Astrocyte (in vitro differentiated cells and primary cell): ENCODE measurements at places on chromosomes 3 and 15. TPM values are rescaled to one million over a fixed set of nuclear protein-coding genes. Genes with fewer than 3 reads are reported as not detected.

Gene CHRNA5
- 1.5 and 2.5 TPM in 2 replicates for total RNA-seq

Gene GOLGA8S
- 0.14 and 0.26 TPM in 2 replicates for total RNA-seq

Gene GOLGA6L10
- 0.12 and 0.30 TPM in 2 replicates for total RNA-seq

Gene AGBL1
- total RNA-seq = not detected in 2 replicates

DNA sequence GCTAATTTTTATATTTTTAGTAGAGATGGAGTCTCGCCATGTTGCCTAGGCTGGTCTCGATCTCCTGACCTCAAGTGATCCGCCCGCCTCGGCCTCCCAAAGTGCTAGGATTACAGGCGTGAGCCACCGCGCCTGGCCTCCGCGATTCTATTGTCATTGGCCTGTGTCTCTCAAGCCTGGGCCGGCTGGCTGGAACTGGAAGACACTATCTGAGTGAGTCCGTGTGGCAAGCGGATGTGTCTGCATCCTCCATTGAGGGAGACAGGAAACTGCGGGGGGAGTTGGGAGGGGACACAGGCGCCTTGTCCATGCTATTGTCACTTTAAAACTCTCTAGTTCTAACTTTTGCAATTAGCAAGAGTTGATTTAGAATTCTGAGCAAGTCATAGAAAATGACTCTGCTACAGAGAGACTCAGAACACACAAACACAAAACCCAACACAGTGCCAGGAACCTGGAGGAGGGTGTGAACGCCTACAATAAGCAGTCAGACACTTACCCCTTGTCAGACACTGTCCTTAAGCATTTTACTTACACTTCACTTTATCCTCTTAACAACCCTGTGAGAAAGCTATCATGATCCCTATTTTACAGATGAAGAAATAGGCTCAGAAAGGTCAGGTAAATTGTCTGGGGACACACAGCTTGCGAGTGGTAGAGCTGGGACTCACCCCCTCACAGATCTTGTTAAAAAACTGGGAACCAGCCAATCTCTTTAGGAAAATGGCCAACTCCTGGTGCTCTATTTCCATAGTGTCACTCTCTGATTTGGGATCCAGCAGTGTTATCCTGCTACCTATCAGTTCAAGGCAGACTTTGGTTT, 38.7 kb downstream of the ANP32A start:
- H3K36me3 ChIP-seq = peaks cover 36% of the 10 kb centered on the region
- DNase-seq = no peak
- no peaks in the 10 kb centered on the region for H3K27me3 ChIP-seq
- no peak overlapping the region for H3K4me3 ChIP-seq

DNA sequence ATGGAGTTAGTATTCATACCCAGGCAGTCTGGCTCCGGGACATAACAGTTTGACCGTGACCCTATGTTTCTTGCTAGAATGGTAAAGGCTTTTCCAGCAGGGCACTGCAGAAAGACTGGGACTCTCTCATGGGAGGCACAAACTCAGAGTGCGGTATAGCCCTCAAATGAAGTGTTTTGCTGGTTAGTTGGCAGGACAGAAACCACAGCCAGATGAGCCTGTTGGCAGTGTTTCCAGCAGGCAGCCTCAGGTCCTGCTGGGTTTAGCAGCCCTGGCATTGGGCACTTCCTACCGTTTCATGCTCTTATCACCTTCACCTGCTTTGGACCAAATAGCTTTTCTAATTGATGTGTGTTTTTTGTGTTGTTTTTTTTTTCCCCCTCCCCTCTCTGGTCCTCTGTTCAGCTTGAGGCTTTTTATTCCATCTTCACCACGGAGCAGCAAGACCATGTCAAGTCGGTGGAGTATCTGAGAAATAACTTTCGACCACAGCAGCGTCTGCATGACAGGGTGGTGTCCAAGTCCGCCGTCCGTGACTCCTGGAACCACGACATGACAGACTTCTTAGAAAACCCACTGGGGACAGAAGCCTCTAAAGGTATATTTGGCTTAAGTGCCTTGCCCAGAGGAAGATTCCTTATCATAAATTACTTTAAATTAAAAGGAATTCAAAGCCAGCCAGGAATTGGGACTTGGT, 205.6 kb downstream of the FEZF2 start:
- peak; percentile 36 for DNase-seq
- H3K27ac ChIP-seq = no peak overlapping the region
- H3K27me3 ChIP-seq = no peaks in the 10 kb centered on the region
- H3K4me3 ChIP-seq = no peak overlapping the region
- H3K36me3 ChIP-seq = no peaks in the 10 kb centered on the region

- peaks cover 37% of the 10 kb centered on the region for H3K27me3 ChIP-seq
- H3K36me3 ChIP-seq = no peaks in the 10 kb centered on the region
- H3K4me3 ChIP-seq = no peak overlapping the region
- H3K4me1 ChIP-seq = no peaks in the 10 kb centered on the region
- no peak overlapping the region for H3K27ac ChIP-seq
- no peak for DNase-seq
Observed at GRCh38 chr3:195761567-195762248, 40.9 kb downstream of the MUC20 start.

DNA sequence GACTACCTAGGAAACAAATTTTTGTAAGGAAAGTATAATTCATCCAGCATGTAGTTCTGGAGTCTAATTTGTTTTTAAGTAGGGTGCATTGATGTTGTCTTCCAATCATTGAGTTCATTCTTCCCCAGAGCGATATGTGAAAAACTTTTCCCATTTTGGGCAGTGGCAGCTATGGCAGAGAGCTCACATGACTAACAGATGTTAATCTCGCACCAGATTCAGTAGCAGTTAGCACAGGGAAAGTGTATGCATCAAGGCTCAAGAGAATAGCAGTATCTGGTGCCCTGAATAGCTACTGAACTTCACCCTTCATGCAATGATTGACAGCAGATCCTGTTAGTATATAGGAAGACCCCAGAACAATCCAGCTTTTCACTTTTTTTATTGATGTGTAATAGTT, 46.3 kb upstream of the TCAIM start:
- H3K36me3 ChIP-seq = no peaks in the 10 kb centered on the region
- no peak overlapping the region for H3K4me3 ChIP-seq
- H3K27me3 ChIP-seq = no peaks in the 10 kb centered on the region

DNA sequence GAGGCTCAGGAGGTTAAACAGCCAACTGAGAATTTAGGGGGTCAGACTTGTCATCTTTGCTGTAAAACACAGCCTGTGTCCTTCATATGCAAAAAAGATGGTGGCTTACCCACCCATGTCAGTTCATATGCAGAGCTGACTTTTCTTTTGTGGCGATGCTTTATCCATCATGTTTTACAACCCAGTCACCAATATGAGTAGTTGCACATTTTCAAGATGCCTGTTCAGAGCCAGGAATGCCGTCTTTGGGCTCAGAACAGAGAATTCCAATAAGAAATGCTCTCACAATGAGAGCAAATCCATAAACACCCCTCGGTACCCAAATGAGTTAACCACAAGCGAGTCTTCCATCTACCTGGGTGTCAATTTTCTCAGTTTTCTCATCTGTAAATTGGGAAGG, 83.6 kb downstream of the TIGIT start:
- H3K27ac ChIP-seq = no peak overlapping the region
- no peak for DNase-seq
- H3K4me1 ChIP-seq = peaks cover 13% of the 10 kb centered on the region
- no peak overlapping the region for H3K4me3 ChIP-seq

DNA sequence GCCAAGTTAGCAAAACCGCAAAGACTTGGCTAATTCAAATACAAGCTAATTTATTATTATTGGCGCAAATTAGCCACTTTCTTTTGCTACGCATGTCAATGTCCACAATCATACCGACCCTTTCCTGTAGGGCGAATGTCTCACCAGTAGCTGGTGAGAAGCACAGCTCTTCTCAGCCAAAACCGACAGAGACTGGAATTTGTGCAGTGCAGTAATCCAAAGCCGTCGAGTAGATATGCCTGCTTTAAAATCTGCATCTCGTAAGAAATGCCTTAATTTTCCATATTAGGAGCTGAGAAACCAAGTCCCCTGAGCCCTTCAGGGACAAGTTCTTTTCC, 614 bp upstream of the MINDY2 start:
- H3K4me1 ChIP-seq = peaks cover 11% of the 10 kb centered on the region
- no peaks in the 10 kb centered on the region for H3K27me3 ChIP-seq
- H3K4me3 ChIP-seq = peak overlapping the region; percentile 82
- DNase-seq = peak; percentile 94
- H3K27ac ChIP-seq = peak overlapping the region; percentile 88

DNA sequence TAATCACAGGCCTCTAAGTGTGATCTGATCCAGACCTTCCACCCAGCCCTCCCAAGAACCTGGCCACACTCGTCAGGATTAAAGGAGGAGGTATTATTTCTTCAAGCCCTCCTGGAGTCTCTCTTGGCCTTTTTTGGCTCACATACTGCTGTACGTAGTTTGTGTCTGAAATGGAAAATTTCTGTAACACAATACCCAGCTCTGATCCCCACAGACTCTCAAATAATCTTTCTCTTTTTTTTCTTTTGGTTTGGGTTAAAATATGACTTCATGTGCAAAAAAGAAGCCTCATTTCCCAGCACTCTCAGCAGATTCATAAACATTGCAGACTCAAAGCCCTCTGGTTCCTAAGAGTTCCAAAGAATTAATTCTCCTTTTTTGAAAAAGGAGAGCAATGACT, 96.5 kb upstream of the PHLDB2 start:
- H3K27me3 ChIP-seq = no peaks in the 10 kb centered on the region
- H3K4me1 ChIP-seq = peaks cover 32% of the 10 kb centered on the region
- H3K4me3 ChIP-seq = no peak overlapping the region

GRCh38 chr3:142734834-142735233, 11.0 kb downstream of the TRPC1 start:
- DNase-seq = no peak
- H3K36me3 ChIP-seq = no peaks in the 10 kb centered on the region
- no peak overlapping the region for H3K27ac ChIP-seq

DNA sequence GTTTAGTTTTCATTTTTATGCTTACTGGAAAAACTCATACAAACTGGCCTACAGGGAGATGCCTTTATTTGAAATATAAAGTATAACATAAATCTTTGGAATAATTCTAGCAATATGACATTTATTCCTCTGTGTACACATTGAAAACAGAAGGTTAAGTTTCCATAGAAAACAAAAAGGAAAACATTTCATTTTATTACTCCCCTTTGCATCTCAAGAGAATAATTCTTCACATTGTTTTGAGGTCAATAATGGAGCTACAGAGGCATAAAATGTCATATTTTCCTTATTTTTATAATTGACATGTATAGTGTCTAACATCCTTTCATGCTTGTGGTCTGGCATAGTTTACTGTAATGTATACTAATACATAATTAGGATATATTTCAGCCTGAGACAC, 187.6 kb upstream of the AGTR1 start:
- no peaks in the 10 kb centered on the region for H3K4me1 ChIP-seq
- no peak overlapping the region for H3K27ac ChIP-seq
- H3K4me3 ChIP-seq = no peak overlapping the region
- H3K36me3 ChIP-seq = no peaks in the 10 kb centered on the region

DNA sequence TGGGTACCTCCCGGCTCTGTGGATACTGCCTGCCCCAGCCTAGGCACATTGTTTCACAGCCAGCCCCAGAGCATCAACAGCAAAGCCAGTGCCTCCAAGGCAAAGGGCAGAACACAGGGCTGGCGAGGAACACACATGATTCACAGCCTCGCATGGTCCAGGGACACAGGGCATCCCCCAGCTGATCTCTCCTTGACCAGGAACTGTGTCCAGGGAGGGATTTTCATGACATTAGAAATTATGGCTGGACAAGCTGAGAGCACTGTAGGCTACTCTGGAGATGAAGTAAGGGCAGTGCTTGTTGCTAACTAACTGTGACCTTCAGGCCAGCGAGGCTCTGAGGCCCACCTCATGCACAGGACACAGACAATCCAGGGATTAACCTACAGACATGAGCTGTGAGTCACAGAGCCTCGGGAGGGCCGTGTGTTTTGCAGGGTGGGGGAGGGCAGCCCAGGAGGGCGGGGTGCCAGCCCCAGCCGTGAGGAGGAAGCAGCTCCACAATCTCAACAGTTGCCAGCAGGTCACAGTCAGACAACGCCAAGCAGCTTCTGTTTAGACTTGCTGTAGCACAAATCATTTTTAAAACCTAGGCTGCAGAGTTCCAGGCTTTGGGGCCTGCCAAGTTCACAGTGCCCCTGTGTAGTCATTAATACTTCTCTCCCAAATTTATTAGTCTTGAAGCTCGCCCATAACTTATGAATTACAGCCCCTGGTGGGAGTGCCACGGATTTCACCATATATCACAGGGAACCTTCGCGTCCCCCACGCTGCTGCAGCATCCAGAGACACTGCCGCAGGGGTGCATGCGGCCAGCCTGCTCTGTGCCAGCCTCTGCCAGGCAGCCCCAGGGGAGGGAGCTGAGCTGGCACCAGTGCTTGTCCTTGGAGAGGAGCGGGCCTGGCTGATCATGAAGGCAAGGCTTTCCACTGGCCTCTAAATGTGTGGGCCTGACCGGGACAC, 114.7 kb downstream of the ETFA start:
- H3K36me3 ChIP-seq = no peaks in the 10 kb centered on the region
- no peak overlapping the region for H3K4me3 ChIP-seq
- peak; percentile 80 for DNase-seq
- peaks cover 38% of the 10 kb centered on the region for H3K4me1 ChIP-seq
- H3K27me3 ChIP-seq = no peaks in the 10 kb centered on the region
